HEK293T (cell line): ENCODE measurements at places on chromosomes 4 and X.

GRCh38 chr4:137432446-137433311 lies 99.6 kb downstream of the PCDH18 start:
- no peak for DNase-seq

GRCh38 chrX:48782795-48783194 lies 3.6 kb upstream of the GATA1 start:
- DNase-seq: no peak

GRCh38 chrX:103211012-103211715 lies 3.7 kb upstream of the BEX4 start:
- DNase-seq: peak; percentile 63

DNA sequence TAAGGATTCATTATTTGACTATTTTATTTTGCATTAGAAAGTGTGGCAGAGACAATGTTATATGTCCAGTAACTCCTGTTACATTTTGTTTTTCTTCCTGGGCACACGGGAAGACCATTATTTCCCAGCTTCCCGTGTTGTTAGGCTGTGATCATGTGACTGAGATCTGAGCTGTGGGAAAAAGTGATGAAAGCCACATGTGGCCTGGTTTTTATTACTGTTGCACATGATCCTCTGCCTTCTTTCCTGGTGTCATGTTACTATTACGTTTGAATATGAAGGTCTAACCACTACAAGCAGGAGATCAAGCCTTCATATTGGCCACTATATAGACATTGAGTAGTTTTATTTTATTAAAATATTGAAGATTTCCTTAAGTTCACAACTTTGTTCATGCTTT lies 28.2 kb upstream of the MID1 start:
- peak; percentile 57 for DNase-seq

DNA sequence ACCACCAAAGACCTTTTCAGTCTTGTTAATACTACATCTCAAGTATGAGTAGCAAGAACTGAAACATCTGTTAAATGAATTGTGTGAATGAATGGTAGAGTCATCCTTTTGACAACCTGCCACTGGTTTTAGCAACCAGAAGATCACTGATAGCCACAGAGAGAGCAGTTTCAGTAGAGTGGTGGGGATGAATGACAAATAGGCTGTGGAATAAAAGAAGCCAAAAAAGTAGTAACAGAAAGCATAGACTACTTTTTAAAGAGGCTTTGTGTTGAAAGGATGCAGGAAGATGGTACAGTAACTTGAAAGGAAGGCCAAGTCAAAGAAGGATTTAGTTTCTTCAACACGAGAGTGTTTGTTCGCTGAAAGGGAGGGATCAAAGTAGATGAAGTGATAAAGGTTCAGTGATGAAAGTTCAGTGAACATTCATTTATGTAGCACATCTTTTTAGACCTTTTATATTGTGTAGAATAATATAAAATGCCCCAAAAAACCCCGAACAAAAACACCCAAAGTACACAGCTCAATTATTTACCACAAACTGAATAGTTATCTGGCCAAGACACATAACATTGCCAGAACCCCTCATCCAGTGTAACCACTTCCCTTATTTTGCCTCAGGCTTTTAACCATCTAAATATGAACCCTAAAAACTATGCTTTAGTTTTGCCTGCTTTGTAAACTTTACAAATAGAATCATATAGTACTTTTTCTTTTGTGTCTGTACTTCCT lies 40.1 kb upstream of the EIF1AX start:
- DNase-seq: no peak

GRCh38 chr4:104404361-104404760 lies 90.3 kb downstream of the CXXC4 start:
- DNase-seq: no peak

GRCh38 chrX:9927698-9928482 lies 39.3 kb upstream of the CLDN34 start:
- DNase-seq: no peak

- no peak for DNase-seq
Observed at GRCh38 chr4:125489952-125490690, 175.4 kb downstream of the FAT4 start.

DNA sequence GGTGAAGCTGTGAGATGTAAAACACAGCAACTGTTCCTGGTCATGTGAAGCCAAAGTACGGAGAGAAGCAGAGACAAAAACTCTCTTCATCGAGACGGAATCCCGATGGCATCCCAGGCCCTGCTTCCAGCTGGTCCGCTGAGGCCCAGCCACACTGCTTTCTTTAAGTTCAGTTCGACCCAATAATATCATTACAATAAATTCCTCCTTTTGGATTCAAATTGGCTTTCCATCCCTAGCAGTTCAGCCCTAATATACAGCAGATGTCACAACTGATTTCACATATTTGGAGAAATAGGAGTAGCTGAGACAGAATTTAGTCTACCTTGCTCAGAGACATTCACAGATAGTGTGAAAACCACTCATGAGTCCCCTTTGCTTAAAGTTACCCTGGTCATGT lies 98.3 kb upstream of the SPRY1 start:
- no peak for DNase-seq

DNA sequence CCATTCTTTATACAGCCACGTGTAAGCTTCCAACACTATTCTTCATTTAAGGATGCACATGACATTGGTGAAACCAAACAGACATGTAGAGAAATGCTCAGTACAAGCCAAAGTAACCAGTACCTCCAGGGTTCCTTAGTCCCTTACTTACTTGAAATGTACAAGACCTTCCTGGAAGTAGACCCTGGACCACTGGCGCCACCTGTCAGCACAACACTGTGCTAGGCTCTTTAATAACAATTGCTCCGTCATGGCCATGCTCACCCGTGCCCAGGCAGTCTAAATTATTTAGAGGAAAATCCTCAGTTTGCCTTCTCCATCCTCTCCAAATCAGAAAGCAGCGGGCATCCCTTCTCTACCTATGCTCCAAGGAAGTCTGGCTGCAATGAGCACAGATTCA lies 52.7 kb downstream of the ADGRA3 start:
- DNase-seq: no peak

DNA sequence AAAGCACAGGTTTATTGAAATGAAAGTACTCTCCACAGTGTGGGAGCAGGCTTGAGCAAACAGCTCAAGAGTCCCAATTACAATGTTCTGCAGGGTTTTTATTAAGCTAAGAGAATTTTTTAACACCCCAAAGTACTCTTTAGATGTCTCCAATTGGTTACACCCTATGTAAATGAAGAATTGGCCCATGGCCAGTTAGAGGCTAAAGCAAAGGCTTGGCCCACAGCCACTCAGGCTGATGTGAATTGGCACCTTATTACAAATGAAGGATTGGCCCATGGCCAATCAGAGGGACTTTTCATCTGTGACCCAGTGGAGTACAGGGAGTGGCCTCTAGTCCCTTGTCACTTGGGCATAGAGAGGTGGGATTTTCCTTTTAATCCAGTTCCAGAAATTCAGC lies 30.1 kb upstream of the IQCM start:
- DNase-seq: no peak

DNA sequence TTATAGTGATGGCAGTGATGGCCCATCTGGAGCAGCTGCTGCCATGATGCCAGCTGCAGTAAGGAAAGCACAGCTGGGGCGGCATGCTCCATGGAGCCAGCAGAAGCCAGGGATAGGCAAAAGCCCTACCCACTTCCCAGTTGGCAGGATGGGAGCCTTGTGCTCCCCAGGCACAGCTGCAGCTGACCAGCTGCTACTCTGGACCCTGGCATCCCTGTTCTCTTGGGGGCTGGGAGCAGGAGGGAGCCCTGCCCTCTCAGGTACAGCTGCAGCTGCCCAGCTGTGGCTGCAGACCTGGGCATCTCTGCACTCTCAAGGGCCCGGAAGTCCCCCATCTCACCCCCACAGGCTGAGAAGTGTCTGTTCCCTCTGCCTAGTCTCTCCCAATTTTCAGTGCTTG lies 531.9 kb downstream of the PCDH18 start:
- DNase-seq: no peak

GRCh38 chr4:39908284-39908683 lies 69.4 kb downstream of the PDS5A start:
- DNase-seq: no peak
